A549 treated with CpdA at 1 μM for 4 hours (cell line): ENCODE measurements at places on chromosomes 11 and 22. TPM values are rescaled to one million over a fixed set of nuclear protein-coding genes. Genes with fewer than 3 reads are reported as not detected.

MB gene
- 6.4 to 9.1 TPM (median 6.9 TPM) in 5 replicates for total RNA-seq

SORL1 gene
- total RNA-seq: 1.6 to 1.8 TPM (median 1.7 TPM) in 5 replicates

C22orf31 gene
- total RNA-seq: not detected in 5 replicates

TRIM51 gene
- not detected in 5 replicates for total RNA-seq

GNG3 gene
- total RNA-seq: 0.08 TPM in 1 of 5 replicates, not detected in the others

RAPSN gene
- total RNA-seq: 0.06 to 0.41 TPM (median 0.17 TPM) in 4 of 5 replicates, not detected in the other

RASGRP2 gene
- 0.74 to 1.4 TPM (median 1.1 TPM) in 5 replicates for total RNA-seq

LARGE2 gene
- total RNA-seq: 1.4 to 3.1 TPM (median 2.9 TPM) in 5 replicates

MCHR1 gene
- not detected in 5 replicates for total RNA-seq

P2RX6 gene
- 0.51 to 1.1 TPM (median 0.56 TPM) in 5 replicates for total RNA-seq

MS4A3 gene
- not detected in 5 replicates for total RNA-seq

MGAT3 gene
- total RNA-seq: 0.30 to 0.42 TPM (median 0.35 TPM) in 5 replicates

BARX2 gene
- total RNA-seq: not detected in 5 replicates

ELMOD1 gene
- 0.17 to 0.49 TPM (median 0.37 TPM) in 5 replicates for total RNA-seq

CSNK2A3 gene
- 1.4 to 1.8 TPM (median 1.5 TPM) in 5 replicates for total RNA-seq

HIPK3 gene
- 14.1 to 18.6 TPM (median 15.6 TPM) in 5 replicates for total RNA-seq

APOBEC3H gene
- 0.14 to 0.41 TPM (median 0.35 TPM) in 4 of 5 replicates, not detected in the other for total RNA-seq

BAD gene
- 72.9 to 105 TPM (median 99.7 TPM) in 5 replicates for total RNA-seq

DCDC1 gene
- 0.30 to 0.64 TPM (median 0.49 TPM) in 5 replicates for total RNA-seq

SAA4 gene
- not detected in 5 replicates for total RNA-seq
